Putamen (tissue), 1 donor: ENCODE measurements at places on chromosomes 11 and 22.

GRCh38 chr11:394034-394857, at the start of gene PKP3:
TSS of gene PKP3 (plus strand) at chr11:394209. CDS start at chr11:394293, 84 bp downstream.
- no peak for DNase-seq

- no peak for DNase-seq
Measured at GRCh38 chr11:102486584-102486983, 34.0 kb upstream of the TMEM123 start.

GRCh38 chr11:75836417-75836816, 21.4 kb downstream of the UVRAG start:
- no peak for DNase-seq

DNA sequence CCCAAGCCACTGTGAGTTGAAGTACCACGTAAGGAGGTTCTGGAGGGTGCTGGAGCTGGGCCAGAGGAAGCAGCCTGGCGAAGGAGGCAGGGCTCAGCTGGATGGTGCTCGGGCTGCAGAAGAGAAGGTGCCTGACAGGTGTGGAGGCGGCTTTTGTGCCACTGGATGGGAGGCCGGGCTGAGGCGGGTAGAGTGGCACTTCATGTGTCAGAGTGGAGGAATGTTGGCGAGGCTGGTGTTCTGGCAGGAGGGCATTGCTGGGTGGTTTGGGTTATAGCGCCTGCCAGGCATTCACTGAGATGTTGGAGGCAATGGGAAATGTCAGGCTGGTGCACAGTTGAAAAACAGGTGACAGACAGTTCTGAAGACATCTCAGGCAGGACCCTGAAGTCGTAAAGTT, 24.2 kb downstream of the UBE2L3 start:
- no peak for DNase-seq

DNA sequence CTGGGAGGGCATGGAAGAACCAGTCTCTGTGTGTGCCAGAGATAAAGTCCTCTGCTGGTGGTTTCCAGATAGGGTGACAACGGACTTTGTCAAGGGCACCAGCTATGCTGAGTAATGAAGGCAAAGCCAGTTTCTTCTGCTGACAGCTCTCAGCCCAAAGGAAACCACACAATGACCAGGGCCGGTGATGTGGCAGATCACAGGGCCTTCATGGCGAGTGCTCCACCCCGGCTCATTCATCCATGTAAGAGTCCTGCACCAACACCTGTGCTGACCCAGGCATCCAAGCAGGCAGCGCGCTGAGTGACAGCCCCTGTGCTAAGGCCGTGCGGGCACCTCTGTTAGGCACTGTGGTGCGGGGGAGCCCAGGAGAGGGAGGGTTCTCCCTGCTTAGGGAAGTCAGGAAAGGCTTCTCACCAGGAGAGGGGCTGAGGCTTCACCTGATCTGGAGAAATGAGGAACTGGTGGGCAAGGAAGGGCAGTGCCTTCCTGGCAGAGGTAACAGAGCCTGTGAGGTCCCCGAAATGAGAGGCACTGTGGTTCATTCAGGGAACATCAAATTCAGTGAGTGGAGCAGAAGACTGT, 33.8 kb downstream of the TP53I11 start:
- DNase-seq: no peak

- no peak for DNase-seq
Measured at GRCh38 chr11:77658213-77659013, 20.8 kb upstream of the CLNS1A start.

GRCh38 chr11:16312233-16312765, 44.0 kb downstream of the SOX6 start:
- DNase-seq: no peak

DNA sequence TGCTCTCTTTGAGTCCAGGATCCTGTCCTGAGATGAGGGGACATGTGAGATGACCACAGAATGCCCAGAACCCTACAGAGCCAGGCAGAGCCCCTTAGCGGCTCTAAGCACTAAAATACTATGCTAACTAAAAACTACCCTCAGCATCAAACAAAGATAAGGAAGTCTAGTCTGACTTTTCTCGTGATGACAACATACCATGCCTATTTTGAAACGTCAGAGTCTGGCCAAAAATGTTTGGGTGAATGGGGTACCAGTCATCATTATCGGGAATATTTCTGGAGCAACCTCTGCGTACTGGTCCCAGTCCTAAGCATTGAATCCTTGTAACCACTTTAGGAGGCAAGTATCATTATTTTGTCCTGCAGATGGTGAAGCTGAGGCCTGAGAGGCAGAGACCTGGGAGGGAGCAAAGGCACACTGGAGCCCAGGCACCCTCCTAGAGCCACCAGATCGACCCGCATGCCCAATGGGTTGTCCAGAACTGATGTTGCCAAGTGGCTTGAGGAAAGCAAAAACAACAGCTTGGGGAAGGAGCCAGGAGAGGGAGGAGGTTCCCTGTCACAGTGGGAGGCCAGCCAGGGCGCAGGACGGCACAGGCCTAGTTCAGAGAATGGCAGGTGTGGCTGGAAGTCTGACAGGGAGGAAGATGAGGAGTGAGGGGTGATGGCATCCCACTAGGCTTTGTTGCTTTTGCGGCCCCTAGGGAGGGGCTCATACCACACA, 7.2 kb upstream of the OSM start:
- no peak for DNase-seq

- no peak for DNase-seq
Measured at GRCh38 chr11:69691463-69691862, 12.4 kb downstream of the FGF19 start.
